Right ventricle myocardium superior (tissue), 1 donor: ENCODE measurements at places on chromosomes 5 and 9. TPM values are rescaled to one million over a fixed set of nuclear protein-coding genes. Genes with fewer than 3 reads are reported as not detected.

GRCh38 chr5:140563596-140563995 is 802 bp downstream of the APBB3 start:
- no peak for DNase-seq

- no peak for DNase-seq
Observed at GRCh38 chr9:108274971-108275370, 580.8 kb downstream of the ACTL7B start.

The TRIM7 gene
- 10.8 TPM for total RNA-seq

The TDRD7 gene
- total RNA-seq, result 7.9 TPM

The ERMP1 gene
- total RNA-seq, result 19.3 TPM

The PCDHB14 gene
- 3.3 TPM for total RNA-seq

DNA sequence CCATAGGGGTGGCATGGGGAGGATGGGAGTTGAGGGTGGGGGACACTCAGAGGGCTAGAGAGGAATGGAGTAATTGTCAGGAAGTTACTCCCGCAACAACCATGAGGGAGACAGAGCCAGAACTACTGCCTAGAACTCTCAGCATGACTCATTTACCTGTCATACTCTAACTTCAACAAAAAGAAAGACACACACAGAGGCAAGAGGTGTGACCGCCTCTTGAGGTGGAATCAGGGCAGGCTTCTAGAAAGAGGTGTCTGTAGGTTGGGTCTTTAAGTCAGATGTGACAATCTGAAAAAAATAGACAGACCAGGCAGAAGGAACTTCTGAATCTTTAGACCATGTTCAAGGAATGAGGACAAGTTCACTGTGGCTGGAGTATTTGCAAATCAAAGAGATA is 73.4 kb downstream of the GABBR2 start:
- DNase-seq, result no peak
